Daoy (cell line): ENCODE measurements at places on chromosomes 6 and 20. TPM values are rescaled to one million over a fixed set of nuclear protein-coding genes. Genes with fewer than 3 reads are reported as not detected.

DNA sequence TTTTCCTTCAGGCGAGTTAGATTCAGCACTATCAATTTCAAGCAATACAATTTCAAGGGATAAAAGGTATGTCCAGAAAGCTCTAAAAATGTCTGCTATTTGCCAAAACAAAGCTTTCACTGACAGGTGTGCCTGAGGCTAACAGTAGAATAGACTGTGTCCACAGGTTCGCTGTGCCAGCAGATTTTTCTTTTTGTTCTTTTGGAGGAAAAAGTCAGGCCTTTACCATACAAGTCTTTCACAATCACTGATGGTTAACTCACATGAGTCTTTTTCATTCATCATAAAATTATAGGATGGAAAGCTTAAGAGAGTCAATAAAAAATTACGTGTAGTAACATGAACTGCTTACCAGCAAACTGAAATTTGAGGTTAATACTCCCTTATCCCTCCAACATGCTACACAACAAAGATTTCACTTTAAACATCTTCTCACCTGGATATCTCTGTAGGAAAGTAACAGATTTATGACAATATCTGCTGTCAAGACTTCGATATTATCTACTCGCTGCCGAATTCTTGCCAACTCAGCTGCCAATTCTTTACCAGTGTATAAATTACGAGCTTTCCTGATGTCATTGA, 95.4 kb downstream of the MAP3K5 start:
- no peak for DNase-seq

DNA sequence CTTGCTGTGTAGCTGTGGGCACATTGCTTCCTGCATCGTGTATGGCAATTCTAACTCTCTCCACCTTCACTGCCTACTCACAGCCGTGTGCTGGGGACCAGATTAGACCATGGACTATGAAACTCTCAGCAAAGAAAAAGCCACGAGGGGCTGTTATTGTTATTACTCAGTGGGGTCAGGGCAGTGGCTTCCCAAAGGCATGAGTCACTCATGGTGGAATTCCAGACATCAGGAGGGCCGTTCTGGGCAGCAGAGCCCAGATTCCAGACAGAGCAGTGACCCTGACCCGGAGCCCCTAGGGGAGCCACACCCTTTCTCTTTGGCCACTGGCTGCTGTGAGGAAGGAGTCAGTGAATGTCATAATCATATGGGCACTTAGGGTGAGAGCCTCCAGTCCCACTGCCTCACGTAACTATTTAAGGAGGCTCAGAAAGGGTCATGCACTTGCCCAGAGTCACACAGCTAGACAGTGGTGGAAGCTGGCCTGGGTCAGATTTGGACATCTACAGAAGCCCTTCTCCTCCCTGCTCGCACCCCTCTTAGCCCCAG, 22.2 kb upstream of the CCN5 start:
- DNase-seq = peak; percentile 92

AIF1 gene
- total RNA-seq = not detected in 2 replicates

LHFPL5 gene
- total RNA-seq = not detected in 2 replicates
